ENCODE measurements at places on chromosomes 11 and 22.

- no peak for DNase-seq
These were observed 206.9 kb downstream of the DBX1 start for GRCh38 chr11:19953336-19953735.

GRCh38 chr11:61512435-61512834 is 3.9 kb downstream of the LRRC10B start:
- no peak for DNase-seq

DNA sequence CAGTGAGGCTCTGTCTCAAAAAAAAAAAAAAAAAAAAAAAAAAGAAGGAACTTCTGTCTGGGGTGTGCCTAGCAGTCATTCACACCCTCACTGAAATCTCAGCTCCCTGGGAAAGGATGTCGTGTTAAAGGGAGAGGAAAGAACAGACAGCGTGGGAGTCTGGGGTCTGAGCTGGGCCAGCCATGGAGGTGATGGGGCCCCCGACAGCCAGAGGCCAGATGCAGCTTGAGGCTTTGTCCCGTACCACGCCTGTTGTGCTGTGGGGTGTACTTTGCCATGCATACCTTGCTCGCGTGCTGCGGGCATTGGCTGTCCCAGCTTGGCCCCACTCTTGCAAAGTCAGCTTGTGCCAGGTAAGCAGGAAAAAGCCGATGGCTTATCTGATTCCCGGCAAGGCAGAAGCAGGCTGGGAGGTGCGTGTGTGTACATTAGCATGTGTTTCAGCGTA is 4.6 kb downstream of the SYT12 start:
- no peak for DNase-seq

- DNase-seq: no peak
These were observed 14.5 kb downstream of the USP2 start for GRCh38 chr11:119366690-119367620.

DNA sequence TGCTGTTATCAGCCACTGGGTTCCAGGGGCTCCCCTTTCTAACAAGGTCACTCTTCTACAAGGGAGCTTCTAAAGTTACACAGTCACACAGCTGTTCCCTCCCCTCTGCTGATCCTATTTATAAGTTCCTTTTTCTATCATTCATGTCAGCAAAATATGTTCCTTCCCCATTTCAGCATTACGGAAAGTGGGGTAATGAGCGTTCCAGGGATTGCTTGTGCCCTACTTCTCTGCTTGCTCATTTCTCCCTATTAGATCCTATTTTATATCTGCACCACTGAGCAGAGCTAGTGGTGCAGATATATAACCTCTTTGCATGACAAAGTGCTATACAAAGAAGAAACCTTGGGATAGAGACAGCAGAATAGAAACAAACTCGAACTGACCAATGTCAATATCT is 22.7 kb upstream of the PLEKHB1 start:
- DNase-seq: no peak

- no peak for DNase-seq
These were observed 36.3 kb upstream of the TMEM45B start for GRCh38 chr11:129779342-129779741.

GRCh38 chr11:35214226-35214770 is 75.3 kb downstream of the CD44 start:
- no peak for DNase-seq

DNA sequence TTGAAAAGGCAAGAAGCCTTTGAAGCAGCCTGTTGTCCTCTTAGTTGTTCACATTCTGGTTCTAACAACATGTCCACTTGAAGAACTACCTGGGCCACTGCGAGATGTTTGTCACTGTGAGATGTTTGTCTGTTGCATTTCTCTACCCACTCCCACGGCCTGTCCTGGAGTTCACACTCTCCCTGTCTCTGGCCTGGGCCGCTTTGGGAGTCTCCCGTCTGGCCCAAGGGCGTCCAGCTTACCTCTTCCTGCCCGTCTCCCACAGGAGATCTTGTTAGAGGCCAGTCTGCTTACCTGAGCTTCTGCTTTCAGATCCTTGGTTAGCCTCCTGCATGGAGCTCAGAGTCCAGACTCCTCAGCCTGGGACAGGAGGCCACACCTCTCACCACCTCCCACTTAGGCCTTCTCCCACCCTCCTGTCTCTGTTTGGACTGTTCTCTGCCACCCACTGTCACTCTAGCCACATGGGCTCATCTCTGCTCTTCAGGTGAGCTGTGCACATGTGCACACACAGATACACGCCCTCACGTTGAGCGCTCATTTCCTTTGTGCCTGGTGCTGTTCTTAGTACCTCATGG is 66.0 kb downstream of the TBC1D22A start:
- no peak for DNase-seq

DNA sequence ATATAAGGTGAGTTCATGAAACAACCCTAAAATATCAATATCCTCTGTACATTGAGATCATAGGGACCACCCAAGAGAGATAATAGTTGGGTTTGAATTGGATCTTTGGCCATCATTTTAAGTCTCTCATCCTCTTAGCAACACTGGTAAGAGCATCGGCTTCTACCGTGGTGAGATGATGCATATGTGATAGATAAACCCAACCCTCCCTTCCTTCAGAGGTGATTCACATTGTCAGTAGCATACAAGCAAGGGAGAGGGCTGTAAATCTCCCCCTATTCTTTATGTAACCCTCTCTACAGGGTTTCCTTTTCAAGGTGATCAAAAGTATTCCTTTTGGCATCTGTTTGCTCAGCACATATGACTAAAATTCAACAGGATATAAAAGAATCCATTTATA is 102.4 kb upstream of the MTMR2 start:
- no peak for DNase-seq

DNA sequence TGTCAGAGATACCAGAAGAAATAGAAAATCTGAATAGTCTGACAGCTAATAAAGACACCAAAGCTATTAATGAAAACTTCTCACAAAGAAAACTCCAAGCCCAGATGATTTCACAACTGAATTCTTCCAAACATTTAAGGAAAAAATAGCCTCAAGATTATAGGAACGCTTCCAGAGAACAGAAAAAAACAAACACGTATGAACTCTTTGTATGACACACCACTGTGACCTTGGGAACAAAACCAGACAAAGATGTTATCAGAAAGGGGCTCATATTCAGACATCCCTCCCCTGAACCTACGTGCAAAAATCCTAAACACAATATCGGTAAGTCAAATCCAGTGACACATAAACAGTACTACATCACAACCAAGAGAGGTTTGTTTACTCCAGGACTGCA is 23.5 kb downstream of the CERK start:
- no peak for DNase-seq

GRCh38 chr11:35142481-35143075 is 3.6 kb downstream of the CD44 start:
- no peak for DNase-seq

GRCh38 chr11:16977994-16978315 is 36.3 kb downstream of the PLEKHA7 start:
- DNase-seq: no peak

DNA sequence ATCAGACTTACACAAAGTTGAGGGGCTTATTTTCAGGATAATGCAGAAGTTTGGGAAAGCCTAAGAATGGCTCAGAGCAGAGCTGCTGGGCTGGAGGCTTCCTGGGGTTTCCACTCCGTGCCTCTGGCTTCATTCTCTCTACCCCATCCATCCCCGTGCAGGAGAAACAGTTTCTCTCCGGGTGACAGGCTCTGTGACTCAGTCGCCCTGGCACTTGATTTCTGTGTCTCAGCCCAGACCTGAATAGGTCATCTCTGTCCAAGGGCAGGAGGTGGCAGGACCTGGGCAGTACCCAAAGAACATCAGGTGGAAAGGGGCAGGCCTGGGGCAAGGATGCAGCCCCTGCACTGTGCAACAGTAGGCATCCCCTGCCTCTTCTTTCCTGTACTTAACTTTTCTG is 38.4 kb upstream of the RTL6 start:
- no peak for DNase-seq

DNA sequence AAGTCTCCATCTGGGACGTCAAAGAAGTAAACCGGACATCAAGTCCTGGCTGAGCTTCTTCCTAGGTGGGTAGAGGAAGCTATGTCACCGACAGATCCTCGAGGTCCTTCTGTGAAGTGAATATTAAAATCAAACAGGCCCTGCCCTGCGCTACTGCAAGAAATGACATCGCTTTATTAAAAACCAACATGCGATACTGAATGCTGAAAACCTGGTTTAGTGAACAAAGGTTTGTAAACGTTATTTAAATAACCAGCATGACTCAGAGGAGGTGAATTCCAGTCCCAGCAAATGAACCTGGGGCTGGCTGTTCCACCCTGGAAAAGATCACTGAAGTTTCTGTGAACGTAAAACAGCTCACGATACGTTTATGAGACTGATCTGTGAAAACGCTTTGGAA is 645 bp downstream of the RTCB start:
- DNase-seq: no peak

DNA sequence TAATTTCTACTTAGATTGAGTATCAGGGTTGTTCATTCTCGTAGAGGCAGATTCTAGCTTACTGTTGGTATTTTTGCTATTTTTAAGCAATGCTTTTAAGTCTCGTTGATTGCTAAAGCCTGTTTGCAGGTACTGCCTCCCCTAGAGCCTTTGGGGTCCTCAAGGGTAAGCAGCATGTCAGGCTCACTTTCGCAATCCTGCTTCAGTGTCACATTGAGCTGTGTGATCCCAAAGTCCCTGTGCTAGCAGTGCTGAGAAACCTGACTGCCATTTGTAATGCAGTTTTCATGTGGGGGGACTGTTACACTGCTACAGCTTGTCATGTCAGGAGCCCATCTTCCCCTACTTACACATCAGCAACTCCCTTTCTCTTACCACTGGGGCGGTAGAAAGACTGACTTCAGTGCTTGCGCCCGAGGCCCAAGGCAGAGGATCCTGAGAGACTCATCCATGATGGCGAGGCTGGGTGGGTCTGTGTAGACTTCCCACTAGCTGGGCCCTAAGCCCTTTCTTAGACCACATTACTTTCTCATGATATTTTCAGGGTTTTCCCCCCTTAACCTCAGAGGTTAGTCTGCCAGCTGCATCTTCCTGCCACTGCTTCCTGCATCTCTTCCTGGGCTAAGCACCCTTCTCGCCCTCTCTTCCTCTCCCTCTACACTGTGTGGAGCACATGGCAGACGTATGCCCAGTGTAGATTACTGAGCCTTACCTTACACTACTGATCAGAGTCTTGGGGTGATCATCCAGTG is 40.8 kb upstream of the ST14 start:
- no peak for DNase-seq

GRCh38 chr11:71971680-71972079 is 27.0 kb upstream of the IL18BP start:
- DNase-seq: no peak

DNA sequence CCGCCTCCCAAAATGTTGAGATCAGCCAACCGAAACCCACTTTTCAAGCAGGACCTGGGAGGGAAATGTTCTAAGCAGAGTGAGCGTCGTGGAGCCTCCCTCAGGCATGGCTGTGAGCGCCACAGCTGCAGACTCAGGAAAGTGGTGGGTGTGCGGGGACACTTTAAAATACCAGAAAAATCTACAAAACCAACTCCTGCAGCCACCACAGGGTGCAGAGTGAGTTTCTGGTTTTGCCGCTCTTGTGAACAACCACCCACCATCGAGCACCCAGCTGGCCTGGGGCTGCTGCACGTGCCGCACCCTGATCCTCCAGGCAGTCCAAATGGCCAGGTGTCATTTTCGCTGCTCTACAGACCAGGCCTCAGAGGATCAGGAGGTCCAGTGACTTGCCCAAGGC is 46.9 kb downstream of the CELSR1 start:
- no peak for DNase-seq

DNA sequence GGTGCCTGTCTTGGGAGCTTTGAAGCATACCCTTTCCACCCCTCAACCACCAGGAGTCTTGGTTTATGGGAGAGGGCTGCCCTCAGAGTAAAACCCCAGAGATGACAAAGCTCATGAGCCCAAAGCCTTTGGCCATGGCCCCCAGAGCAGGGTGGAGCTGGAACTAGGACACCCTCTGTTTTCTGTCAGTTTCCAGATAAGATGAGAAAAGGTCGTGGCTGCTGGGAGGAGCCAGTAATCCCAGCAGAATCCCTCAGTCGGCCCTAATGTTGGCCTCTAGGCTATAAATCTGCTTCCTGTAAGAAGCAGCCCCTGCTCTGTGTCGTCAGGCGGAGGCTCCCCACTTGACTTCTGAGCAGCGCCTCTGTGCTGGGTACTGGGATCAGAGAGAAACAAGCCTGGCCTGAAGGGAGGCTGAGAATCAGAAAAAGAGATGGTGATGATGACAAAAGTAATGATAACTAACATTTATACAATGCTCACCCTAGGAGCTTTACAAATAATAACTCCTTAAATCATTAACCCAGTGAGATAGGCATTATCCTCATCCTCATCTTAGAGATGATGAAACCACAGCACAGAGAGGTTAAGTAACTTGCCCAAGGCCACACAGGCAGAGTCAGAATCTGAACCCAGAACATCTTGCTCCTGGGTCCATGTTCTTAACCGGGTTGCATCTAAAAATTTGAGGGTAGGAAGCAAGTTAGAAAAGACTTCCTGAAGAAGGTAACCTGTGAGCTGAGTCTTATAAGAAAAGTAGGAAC is 471.4 kb downstream of the SOX6 start:
- no peak for DNase-seq

GRCh38 chr22:26656891-26657851 is at the start of gene MIAT:
Gene MIAT, plus strand, starts transcription at chr22:26657588.
- DNase-seq: no peak

DNA sequence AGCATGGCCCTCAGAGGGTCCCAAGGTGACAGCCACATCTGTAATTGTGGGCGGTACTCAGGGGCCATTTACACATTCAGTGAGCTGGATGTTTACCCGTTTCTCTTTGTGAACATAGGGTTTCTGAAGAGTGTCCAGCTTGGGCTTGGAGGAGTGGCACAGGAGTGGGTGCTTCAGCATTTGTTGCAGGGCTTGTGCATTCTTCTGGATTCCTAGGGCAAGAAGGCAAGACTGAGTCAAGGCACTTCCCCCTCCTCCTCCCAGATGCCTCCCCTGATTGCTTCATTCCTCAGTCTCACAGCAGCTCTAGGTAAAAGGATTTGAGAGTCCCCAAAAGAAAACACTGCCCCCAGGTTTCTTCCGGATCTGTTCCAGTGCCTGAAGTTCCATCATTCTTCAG is 95.4 kb downstream of the RNF169 start:
- no peak for DNase-seq

GRCh38 chr22:17397756-17398547 is 28.7 kb downstream of the CECR2 start:
- no peak for DNase-seq

DNA sequence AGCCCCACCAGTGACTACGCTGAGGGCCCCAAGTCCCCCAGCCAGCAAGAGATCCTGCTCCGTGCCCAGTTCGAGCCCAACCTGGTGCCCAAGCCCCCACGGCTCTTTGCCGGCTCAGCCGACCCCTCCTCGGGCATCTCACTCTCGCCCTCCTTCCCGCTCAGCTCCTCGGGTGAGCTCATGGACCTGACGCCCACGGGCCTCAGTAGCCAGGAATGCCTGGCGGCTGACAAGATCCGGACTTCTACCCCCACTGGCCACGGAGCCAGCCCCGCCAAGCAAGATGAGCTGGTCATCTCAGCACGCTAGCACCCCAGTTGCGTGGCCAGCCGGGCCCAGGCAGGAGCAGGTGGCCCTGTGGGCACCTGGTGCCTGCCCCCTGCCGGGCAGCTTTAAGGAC is 8.3 kb upstream of the MYRF start:
- no peak for DNase-seq

GRCh38 chr11:18594999-18595749 is 4.4 kb upstream of the MISFA start:
- DNase-seq: no peak

- DNase-seq: no peak
These were observed 19.0 kb upstream of the THRSP start for GRCh38 chr11:78044706-78045105.
